ENCODE measurements at places on chromosomes 11 and 22.
A peak's percentile ranks its signal among the peaks of the same experiment; 100 is the strongest.

- no peak for DNase-seq
Measured at GRCh38 chr22:48106715-48107259, 1344.3 kb downstream of the TBC1D22A start.

DNA sequence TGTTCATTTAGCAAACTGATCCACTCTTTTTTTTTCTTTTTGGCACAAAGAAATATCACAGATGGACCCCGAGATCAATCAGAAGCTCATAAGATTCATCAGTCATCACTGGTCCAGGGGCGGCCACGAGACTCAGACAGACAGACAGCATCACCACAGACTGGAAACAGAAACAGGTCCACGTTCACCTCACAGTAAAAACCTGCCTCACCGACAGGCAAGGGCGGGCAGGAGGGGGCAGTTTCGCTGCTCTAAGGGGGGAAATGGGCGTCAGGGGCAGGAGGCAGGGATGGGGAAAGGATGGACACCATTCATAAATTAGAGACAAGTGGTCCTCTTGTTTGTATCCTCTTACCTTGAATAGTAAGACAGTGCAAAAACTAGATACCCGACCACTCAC, 16.5 kb downstream of the CHST1 start:
- DNase-seq = no peak

GRCh38 chr11:13850231-13851005, 112.1 kb upstream of the SPON1 start:
- no peak for DNase-seq

DNA sequence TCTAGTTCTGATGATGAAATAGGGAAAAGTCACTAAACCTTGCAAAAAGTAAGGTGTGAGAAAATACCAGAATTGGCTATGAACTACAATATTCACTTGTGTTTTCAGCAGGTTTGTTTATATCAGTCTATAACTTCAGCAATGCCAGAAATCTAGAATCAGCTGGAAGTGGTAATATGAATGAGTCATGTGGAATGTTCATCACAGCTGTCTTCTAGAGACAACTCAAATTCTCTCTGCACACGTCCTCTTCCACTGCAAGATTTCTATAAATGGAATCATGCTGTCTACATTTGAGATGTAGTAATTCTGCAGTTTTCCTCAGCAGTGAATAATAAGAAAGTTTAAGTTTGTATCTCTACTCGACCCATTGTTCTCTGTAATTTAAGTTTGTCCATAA, 89.9 kb downstream of the OR4A15 start:
- DNase-seq = no peak

- no peak for DNase-seq
Measured at GRCh38 chr11:131823772-131824171, 453.4 kb downstream of the NTM start.

GRCh38 chr11:17691550-17691949, 27.8 kb upstream of the MYOD1 start:
- no peak for DNase-seq

DNA sequence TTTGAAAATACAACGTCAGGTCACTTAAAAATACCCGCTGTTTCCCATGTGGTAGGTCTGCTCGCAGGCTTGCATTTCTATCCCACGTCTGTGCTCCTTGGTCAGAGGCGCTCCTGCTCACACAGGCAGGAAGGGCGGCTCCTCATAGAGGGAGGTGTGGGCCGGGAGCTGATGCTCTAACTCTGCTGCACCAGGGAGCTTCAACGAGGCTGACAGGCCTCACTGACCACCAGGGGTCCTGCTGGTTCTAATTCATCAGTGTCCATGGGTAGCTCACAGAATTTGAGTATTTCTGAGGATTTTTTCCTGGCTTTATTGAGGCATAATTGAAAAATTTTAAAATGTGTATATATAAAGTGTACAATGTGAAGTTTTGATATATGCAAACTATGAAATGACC, 68.5 kb downstream of the PIWIL3 start:
- DNase-seq = peak; percentile 80

- DNase-seq = no peak
Measured at GRCh38 chr22:20514658-20515406, 7.4 kb downstream of the MED15 start.

- DNase-seq = no peak
Measured at GRCh38 chr11:33899400-33900037, 7.6 kb upstream of the LMO2 start.

GRCh38 chr11:414318-414857, 411 bp downstream of the SIGIRR start:
- DNase-seq = no peak

GRCh38 chr11:104028476-104029263, 7.8 kb upstream of the DDI1 start:
- no peak for DNase-seq

DNA sequence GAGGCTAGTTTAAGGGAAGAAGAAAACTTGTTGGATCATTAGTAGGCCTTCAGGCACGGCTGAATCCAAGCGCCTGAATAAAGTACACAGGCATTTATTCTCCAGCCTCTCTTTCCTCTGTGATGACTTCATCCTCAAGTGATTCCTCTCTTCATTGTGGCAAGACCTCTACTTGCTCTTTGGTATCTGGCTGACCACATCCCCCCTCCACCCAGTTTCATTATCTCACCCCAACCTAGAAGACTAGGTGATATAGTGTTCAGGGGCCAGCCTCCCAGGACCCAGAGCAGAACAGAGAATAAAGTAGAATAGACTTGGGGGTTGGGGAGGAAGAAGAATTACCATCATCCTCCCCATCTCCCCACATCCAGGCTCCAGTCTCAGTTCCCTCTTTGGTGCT, 189.3 kb downstream of the MIAT start:
- no peak for DNase-seq

DNA sequence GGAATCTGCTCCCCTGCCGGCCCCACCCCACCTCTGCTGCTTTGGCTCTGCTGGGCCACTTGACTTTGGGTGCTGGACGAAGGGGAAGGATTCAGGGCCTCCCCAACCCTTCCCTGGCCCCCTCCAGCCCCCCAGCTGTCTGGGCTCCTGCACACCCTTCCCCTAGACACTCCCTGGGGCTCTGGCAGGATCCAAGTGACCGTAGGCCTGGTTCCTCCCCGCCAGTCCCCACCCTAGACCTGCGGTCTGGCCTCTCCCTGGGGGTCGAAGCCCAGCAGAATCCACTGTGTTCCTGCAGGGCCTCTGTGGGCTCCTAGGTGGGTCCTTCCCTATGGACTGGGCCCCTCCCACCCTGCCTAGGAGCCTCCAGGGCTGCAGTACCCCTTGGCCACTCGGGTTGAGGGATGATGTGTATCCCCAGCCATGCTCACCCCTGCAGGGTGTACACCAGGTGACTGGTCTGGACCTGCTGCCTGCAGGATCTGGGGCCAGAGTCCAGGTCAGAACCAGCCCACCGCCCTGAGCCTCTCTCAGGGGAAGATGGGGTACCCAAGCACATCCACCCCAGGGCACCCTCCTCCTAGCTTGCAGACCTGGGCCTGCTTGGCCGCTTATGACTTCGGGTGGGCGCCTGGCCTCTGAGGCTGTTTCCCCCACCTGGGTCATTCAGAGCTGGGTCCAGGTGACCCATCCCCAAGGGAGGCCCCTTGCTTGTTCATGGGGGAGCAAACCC, 5.6 kb downstream of the PIM3 start:
- DNase-seq = no peak

DNA sequence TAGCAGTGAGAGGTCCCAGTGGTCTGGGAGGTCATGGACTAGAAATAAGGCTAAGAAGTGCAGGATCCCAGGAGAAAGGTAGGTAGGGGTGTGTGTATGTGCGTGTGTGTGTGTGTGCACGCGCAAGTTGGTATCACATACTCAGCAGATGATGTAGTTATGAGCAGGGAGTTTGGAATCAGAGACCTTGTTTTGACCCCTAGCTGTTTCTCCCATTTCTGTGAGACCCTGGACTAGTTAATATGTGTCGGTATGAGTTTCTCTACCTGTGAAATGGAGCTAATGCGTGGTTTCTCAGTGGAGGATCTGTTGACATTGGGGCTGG, 1.3 kb downstream of the SERPING1 start:
- no peak for DNase-seq

- DNase-seq = no peak
Measured at GRCh38 chr11:126281666-126282175, 1.2 kb upstream of the TIRAP start.

GRCh38 chr11:120078397-120078796, 59.5 kb downstream of the TRIM29 start:
- no peak for DNase-seq

DNA sequence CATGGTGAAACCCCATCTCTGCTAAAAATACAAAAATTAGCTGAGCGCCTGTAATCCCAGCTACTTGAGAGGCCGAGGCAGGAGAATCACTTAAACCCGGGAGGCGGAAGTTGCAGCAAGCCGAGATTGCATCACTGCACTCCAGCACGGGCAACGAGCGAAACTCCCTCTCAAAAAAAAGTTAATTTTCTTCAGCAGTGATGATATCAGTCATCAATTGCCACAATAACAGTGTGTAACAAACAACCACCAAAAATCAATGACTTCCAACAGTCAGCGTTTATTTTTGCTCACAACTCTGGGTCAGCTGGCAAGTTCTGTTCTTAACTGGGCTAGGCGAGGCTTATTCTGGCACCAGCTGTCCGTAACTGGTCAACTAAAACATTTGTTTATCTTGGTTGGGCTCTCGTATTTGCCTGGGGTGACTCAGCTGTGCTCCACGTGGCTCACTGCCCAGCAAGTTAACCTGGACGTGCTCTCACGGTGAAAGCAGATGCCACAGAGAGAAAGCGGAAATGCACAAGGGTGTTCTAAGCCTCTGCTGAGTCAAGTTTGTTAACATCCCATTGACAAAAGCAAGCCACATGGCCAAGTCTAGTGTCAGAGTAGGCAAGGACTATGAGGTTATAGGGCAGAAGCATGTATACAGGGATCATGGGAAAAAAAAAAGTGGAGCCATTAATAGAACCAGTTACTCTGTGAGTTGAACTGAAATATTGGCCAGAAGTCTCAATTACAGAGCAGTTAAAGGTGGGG, 52.1 kb downstream of the LHFPL7 start:
- peak; percentile 80 for DNase-seq

- no peak for DNase-seq
Measured at GRCh38 chr22:30823015-30823370, 128.3 kb downstream of the OSBP2 start.

DNA sequence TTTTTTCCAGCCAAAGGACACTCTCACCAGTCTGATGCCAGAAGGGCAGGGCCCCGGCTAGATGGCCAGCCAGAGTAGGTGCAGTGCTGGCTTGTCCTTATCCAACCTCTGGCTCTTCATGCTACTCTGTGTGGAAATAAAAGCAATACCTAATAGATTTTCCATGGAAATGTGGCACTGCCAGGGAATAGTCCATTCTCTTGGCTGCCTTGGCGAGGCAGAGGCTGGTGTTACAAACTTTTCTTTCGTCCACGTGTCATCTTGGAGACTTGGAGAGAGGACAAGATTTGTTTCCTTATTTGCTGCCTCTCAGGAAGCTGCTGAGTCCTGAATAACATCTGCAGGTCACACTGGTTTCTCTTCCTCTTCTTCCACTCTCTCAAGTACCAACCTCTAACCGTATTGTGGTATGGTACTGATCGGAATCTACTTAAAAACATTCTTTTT, 17.2 kb upstream of the C1QTNF4 start:
- DNase-seq = no peak

- no peak for DNase-seq
Measured at GRCh38 chr11:47375546-47376085, 2.7 kb downstream of the SPI1 start.

GRCh38 chr11:11814614-11815452, 26.9 kb upstream of the USP47 start:
- DNase-seq = peak; percentile 55

GRCh38 chr11:130514316-130514715, 65.9 kb downstream of the ADAMTS15 start:
- DNase-seq = no peak

DNA sequence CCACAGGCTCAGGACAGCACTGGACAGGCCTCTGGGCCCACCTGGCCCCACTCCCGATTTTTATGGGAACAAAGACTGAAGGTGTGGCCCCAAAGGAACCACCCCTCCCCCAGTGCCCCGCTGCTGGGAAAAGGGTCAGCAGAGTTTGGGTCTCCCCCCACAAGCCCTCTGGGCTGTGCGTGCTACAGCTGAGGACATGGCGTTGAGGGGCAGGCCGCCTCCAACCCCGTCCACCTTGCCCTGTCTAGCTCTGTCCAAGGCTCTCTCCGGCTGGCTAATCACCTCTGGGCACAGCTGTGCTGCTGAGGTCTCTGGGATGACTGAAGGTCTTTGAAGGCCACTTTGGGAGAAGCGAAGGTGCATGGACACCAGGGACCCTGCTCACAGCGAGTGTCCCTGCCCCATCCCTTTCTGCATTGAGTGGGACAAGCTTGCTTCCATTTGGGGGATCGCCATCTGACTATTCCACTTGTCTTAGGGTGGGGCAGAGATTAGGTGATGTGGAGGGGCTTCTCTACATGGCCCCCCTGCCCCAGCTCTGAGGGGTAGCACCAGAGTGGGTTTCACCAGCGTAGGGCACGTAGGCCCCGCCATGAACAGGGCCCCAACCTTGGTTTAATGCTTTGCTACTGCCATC, 6.5 kb downstream of the ASCL2 start:
- no peak for DNase-seq

- no peak for DNase-seq
Measured at GRCh38 chr11:47394322-47395222, 13.8 kb upstream of the SLC39A13 start.

DNA sequence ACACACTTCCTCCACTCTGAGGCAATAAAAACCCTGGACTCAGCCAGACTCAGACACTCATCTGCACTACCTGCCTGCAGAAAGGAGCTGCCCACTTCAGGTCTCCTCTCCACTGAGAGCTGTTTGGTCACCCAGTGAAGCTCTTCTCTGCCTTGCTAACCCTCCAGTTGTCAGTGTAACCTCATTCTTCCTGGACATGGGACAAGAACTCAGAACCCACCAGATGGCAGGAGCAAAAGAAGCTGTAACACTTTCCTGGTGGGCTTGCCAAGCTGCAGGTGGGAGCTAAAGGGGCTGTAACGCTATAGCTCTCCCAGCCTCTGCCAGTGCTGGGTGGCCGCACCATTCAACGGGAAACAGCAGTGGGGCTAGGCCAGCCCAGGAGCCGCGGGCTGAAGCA, 89.7 kb downstream of the CCDC73 start:
- no peak for DNase-seq

- peak; percentile 68 for DNase-seq
Measured at GRCh38 chr22:49432211-49432896, 395.3 kb downstream of the BRD1 start.

GRCh38 chr11:63978551-63979239, 4.3 kb downstream of the COX8A start:
- DNase-seq = no peak

DNA sequence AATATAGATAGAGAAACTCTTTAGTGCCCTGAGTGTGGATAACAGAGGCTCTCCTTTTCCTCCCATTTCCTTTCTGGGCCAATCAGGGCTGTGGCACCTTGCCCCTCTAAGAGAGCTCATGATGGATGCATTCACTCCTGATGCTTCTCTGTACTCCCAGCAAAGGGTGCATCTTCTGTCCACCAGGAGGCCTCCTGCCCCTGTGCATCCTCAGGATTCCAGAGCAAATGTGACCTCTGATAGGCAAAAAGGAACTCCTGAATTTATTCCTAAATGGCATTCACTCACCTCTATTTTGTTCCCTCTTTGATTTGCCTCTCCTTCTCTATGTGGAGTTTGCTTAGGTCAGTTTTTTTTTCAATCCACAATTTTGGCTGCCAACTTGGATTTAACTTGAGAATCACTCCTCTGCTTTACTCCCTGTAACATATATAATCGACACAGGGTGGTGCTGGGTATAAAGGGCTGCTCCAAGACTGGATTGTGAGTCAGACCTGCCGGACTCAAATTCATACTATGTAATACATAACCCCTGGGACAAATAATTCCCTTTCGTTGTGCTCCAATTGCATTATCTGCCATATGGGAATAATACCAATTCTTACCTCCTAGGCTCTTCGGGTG, 1.1 kb upstream of the MRGPRX4 start:
- peak; percentile 15 for DNase-seq

GRCh38 chr11:27558401-27558800, 51.8 kb upstream of the LIN7C start:
- no peak for DNase-seq

Data from NCI-H146 (cell line).